ENCODE measurements at places on chromosomes 3 and 15.

DNA sequence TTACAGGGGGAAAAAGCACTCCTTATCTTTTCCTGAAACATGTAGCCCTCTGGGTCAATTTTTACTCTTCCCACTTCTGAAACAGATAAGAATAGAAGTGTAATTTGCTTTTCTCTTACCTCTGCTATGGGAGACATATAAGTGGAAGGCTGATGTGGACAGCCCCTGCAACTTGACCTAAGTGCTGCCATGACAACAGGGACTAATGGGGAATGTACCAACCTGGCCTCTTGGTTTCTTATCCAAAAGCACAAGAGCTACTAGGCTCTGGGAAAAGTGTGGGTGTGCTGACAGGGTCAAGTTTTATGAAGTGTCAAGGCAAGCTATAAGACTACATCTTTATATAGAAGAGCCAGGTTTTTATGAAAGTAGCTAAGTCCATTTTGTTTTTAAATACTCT is 1246.5 kb downstream of the OTOL1 start:
- DNase-seq, result no peak

- DNase-seq, result no peak
These were observed 93.5 kb downstream of the FMN1 start for GRCh38 chr15:33101036-33101435.

GRCh38 chr15:67708500-67708899 is 116.8 kb upstream of the SKOR1 start:
- no peak for DNase-seq

GRCh38 chr3:157913741-157914150 is 192.5 kb downstream of the SHOX2 start:
- peak; percentile 22 for DNase-seq

- no peak for DNase-seq
These were observed 21.4 kb upstream of the MUC20 start for GRCh38 chr3:195699388-195699771.

DNA sequence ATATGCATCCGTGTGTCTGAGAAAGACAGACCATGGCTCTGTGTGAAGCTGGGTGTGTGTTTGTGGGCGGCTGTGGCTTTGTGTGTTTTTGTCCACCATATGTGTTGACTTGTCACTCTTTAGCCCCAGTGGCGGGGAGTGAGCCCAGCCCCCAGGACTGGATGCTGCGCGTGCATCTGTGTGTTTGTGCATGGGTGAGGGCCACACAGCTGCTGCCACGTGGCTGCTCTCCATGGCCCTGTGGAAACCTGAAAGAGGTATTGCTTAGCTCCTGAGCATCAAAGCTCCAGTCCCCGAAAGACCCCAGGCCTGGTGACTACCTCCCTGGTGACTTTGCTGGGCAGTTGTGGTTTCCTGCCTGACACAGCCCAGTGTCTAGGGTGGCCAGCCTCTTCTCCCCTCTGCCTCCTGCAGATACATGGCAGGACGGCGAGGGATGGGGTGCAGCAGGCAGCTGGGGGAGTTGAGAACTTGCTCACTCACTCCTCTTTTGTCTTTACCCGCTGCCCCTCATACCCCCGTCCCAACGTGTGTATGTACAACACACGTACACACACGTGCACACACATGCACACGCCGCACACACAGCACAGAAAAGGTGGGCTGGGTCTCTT is 6.5 kb downstream of the EPHB3 start:
- DNase-seq, result no peak
